T-helper 2 cell treated with Interferon-gamma antibody and Interleukin-4, amounts not matched to agents 5 μg/mL and 100 μg/mL, for 36 hours (primary cell): ENCODE measurements at places on chromosomes 2 and 18.
A peak's percentile ranks its signal among the peaks of the same experiment; 100 is the strongest.

DNA sequence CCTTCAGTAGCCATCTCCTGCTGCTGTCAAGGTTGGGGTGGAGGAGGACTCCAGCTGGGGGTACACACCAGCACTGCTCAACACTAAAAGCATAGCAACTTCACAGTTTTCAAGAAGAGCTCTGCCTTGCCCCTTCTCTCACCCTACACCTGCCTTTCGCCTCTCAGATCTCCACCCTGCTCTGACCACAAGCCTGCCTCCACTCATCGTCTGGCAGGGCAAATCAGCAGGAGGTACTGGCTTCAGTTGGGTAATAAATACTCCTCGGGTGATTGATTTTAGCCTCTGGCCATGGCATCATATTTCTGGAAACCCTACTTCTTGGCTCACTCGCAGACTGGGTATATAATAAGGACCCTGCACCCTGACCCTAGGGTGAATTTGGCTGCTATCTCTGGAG, 3.1 kb upstream of the PRKAG3 start:
- H3K27ac ChIP-seq: no peak overlapping the region
- no peak for DNase-seq
- no peak overlapping the region for H3K4me3 ChIP-seq
- no peaks in the 10 kb centered on the region for H3K4me1 ChIP-seq

DNA sequence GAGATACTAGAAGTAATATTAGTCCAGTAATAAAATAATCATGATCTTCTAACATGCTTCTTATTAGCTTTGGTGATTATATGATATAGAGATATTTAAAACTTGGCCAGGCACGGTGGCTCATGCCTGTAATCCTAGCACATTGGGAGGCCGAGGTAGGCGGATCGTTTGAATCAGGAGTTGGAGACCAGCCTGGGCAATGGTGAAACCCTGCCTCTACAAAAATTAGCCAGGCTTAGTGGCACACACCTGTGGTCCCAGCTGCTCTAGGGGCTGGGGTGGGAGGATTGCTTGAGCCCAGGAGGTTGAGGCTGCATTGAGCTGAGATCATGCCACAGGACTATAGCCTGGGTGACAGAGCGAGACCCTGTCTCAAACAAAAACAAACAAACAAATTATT, 87.0 kb downstream of the WDR7 start:
- H3K27ac ChIP-seq: no peak overlapping the region
- H3K27me3 ChIP-seq: no peaks in the 10 kb centered on the region
- H3K36me3 ChIP-seq: peaks cover 10% of the 10 kb centered on the region
- H3K4me3 ChIP-seq: no peak overlapping the region
- no peak for DNase-seq

DNA sequence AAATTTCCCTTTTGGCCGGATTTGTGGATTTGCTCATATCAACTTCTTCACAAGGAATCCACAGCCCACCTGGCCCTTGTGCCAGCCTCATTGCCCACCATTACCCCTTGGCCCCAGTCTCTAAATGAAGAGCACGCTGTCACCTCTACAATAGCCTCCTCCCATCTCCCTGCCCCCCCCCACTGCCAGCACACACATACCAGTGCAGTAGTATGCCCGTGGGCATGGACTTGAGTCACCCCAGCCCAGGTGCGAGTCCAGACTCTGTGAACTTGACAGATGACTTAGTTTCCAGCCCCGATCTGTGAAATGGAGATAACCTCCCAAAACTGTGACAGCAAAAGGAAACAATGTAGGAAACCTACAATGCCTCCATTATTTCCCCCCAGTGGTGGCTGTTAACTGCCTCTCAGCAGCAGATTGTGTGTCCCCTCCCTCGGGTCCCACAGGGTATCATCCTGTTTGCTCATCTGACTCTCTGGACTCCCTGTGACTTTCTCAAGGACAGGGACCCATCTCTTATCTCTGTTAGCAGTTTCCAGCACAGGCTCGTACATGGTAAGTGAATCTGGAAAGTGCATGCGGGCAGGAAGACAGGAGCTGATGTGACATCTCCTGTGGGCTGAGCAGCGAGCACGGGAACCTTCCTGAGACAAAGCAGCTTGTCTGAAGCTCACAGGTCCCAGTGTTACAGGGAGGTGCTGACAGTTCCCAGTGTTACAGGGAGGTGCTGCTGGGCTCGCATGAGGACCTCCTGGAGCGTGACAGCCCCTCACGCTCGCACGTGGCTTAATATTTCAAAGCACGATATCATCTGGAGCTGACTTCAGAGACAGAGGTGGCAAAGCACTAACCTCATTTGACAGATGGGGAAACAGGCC, 4.2 kb upstream of the TMEM185B start:
- no peaks in the 10 kb centered on the region for H3K27me3 ChIP-seq
- peaks cover 62% of the 10 kb centered on the region for H3K4me1 ChIP-seq
- peak overlapping the region; percentile 47 for H3K27ac ChIP-seq
- DNase-seq: no peak

DNA sequence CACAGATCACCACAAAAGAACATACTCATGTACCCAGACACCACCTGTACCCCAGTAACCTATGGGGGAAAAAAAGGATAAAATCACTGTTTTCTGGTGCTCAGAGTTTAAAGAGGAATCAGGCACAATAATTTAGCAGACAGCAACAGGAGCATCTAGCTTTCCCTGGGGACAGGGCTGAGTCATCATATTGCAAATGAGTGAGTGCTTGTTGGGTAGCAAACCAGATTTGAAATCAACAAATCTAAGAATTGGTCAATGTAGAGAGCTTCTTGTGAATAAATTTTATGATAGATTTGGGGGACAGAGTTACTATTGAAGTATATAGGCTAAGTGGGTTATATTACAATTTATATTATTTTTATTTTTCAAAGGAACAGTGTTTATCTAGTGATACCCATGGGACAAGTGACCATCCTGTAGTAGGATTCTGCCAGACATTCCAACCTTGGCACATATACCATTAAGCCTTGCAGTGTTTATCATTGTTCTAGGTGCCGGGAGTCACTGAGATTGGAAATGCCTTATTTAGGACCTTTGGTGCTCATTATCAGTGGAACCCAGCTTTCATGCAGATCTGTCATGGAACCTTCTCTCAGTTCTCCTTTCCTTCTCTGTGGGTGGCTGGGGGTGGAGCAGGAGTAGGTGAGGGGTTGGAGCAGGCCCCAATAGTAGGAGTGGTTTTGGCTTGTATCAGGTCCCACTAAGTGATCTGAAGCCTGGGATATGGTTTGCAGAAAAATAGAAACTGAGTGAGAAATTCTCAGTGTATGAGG, 117.2 kb downstream of the CERS6 start:
- no peaks in the 10 kb centered on the region for H3K27me3 ChIP-seq
- H3K4me1 ChIP-seq: peaks cover 3% of the 10 kb centered on the region
- no peak overlapping the region for H3K4me3 ChIP-seq
- peaks cover 7% of the 10 kb centered on the region for H3K36me3 ChIP-seq
- DNase-seq: no peak
- H3K27ac ChIP-seq: no peak overlapping the region

DNA sequence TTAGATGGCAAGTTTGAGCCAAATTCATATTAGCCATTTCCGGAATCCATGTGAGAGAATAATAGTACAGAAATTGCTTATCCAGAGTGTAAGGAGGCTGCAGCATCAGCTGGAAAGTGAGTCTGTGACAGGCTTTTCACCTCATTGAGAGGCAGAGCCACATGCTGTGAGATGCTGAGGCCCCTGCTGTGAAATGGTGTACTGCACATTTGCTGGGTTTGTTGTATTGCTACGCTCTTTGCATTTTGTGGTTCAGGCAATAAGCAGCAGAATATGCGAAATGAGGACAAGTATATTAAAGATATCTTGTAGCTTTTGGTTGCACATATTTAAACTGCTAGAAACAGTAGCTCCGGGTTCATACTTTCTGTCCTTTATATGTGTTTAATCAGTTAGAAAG, 37.0 kb downstream of the NABP1 start:
- peaks cover 4% of the 10 kb centered on the region for H3K27me3 ChIP-seq
- H3K36me3 ChIP-seq: no peaks in the 10 kb centered on the region
- H3K27ac ChIP-seq: no peak overlapping the region
- no peak overlapping the region for H3K4me3 ChIP-seq
- no peaks in the 10 kb centered on the region for H3K4me1 ChIP-seq
- DNase-seq: no peak

GRCh38 chr2:240561325-240561971, 1.3 kb downstream of the DUSP28 start:
- peak; percentile 17 for DNase-seq
- peaks cover 66% of the 10 kb centered on the region for H3K36me3 ChIP-seq
